Hypothalamus (tissue), 51 donors: ENCODE measurements at places on chromosomes 4 and X.

DNA sequence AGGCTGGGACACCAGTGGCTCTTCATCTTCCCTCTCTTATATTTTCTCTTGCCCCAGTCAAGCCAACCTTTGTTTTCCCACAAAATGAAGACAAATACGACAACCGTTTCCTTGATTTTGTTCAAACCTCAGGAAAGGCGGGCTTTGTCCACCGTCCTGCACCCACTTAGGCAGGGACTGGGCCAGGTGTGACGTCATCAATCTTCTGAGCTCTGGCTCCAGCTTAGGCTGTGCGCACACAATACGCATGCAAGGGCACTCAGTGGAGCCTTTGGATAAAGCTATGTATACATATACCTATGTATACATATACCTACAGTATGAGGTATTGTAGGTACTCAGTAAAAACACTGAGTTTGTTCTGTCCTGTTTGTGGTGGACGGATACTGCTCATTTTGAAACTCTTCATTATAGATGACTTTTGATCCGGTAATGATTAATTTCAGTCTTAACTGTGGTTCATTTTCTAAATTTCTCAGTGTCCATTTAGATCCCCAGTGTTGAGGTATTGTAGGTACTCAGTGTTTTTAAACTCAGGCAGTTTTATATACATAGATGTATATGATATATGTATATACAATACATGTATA, 194.9 kb downstream of the MGST2 start:
- DNase-seq: no peak

DNA sequence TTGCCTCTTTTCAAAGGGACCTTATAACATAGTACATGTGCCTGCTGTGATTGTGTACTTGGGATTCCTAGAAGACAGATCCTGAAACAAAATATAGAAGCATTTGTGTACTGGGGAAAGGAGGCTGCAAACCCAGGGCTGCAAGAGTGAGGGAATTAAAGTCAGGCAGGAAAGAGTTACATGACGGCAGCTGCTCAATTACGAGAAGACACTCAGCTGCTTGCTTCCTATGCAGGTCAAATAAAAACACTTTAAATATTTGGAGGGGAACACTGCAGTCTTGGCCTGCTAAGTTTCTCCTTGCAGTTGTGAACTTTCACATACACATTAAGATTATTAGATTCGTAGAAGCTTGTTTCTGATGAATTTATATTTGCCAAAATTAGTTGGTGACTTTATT, 191.9 kb upstream of the CXCL13 start:
- no peak for DNase-seq

- no peak for DNase-seq
These were observed 18.5 kb downstream of the ZCCHC18 start for GRCh38 chrX:104130808-104131207.

- DNase-seq: no peak
These were observed 184.0 kb downstream of the TSPAN5 start for GRCh38 chr4:98474408-98474844.

DNA sequence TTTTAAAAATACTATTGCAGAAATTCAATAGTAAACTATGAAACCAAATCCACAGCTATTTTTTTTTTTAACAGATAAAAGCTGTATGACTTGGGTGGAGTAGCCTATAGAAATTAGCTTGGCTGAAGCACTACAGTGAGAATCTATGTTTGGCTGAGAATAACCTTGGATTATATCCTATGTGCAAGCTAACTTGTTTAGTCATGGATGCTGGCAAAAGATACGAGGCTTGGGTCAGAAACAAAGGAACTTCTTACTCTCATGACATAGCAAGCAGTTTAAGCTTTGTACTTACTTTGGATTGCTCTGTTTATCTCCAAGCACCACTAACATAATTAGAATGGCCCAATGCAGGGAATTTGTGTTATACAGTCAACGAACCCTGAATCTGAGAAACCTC, 119.2 kb upstream of the GRID2 start:
- no peak for DNase-seq

GRCh38 chrX:145848448-145848847, 30.8 kb downstream of the SLITRK2 start:
- no peak for DNase-seq

- no peak for DNase-seq
These were observed 167.0 kb upstream of the RPL34 start for GRCh38 chr4:108453366-108453765.

DNA sequence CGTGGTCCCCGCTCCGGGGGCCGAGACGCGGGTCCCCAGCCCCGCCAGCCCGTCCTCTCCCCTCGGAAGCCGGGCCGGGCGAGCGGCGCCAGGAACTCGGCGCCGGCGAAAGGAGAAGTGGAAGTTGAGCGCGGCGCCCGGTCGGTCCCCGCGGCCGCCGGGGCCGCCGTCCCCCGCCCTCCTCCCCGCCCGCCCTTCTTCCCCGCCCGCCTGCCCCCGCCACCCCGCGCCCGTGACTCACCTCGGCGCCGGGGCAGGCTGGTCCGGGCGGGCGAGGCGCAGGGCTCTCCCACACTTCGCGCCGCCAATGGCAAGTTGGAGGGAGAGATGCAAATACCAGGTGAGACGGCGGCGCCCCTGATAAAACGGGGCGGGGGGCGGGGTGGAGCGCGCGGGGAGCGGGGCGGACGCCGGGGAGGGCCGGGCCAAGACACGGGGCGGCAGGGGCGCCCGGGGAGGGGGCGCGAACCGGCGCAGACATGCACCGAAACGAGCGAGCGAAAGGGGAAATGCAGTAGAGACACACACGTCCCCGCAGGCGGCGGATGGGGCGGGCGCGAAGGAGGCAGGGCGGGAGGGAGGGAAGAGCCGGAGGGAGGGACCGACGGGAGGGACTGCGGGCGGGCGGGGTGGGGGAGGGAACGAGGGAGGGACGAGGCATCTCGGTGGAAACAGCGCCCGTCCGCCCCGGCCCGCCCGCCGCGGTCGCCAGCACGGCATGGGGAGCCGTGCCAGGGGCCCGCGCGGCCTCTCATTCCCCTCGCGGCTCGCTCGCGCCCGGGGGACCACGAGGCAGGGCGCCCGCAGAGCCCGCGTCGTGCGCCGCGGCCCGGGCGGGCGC, at the start of gene ELF4:
Gene ELF4, minus strand, starts transcription at position 119 of the 841 bp plus-strand sequence. CDS start 29,167 bp downstream, outside the sequence.
- no peak for DNase-seq

DNA sequence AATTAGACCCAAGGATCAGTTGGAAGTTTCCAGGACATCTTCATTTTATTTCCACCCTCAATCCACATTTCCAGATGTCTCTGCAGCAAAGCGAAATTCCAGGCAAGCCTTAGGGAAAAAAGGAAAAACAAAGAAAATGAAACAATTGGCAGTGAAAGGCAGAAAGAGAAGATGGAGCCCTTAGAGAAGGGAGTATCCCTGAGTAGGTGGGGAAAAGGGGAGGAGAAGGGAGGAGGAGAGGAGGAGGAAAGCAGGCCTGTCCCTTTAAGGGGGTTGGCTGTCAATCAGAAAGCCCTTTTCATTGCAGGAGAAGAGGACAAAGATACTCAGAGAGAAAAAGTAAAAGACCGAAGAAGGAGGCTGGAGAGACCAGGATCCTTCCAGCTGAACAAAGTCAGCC, at the start of gene PLP1:
Gene PLP1, plus strand, starts transcription at position 295 of the 400 bp plus-strand sequence. CDS start 156 bp downstream, outside the sequence.
- no peak for DNase-seq

- DNase-seq: no peak
These were observed 33.6 kb upstream of the TBL1X start for GRCh38 chrX:9431281-9431680.

DNA sequence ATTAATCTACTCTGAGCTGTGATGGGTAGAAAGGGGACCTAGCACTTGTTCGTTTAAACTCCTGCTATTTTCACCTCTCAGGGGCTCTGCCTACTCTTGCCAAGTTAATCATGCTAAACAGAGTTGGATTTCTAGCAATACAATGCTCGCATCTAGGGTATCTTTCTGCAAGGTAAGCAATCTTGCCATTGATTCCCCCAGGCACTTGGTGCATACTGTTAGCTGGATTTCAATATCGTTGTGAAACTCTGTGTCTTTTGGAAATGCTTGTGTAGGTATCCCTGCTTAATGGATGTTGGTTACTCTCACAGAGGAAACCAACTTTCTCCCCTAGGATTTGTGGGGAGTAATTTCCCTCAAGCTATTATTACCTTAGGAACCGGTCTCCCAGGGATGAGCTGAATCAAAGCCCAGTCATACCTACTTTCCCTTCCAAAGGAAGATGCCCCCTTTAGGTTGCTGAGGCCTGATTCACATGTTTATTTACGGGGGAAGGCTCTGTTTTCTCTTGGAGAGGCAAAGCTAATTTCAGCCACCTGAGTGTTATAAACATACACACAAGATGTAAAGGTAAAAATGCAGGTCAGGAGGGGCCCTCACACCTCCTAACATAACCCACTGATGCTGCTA, 366.8 kb downstream of the FBXW7 start:
- DNase-seq: no peak

DNA sequence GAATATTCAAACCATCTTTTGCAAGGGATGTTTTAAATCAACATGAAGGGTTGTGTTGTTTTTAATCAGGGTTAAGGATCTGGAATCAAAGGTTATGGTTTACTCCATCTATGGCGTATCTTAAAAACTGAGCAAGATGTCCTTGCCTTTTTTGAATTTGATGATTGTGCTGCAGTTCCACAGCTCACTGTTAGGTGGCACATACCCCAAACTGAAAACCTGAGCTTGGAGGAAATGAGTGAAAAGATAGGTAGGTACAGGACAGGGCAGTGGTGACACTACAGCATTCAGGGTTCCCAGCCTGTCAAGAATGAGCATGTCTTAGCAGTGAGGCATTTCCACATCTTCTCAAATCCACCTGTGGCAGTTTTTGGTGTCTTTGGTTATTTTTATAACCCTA, 13.1 kb upstream of the EOLA1 start:
- no peak for DNase-seq

DNA sequence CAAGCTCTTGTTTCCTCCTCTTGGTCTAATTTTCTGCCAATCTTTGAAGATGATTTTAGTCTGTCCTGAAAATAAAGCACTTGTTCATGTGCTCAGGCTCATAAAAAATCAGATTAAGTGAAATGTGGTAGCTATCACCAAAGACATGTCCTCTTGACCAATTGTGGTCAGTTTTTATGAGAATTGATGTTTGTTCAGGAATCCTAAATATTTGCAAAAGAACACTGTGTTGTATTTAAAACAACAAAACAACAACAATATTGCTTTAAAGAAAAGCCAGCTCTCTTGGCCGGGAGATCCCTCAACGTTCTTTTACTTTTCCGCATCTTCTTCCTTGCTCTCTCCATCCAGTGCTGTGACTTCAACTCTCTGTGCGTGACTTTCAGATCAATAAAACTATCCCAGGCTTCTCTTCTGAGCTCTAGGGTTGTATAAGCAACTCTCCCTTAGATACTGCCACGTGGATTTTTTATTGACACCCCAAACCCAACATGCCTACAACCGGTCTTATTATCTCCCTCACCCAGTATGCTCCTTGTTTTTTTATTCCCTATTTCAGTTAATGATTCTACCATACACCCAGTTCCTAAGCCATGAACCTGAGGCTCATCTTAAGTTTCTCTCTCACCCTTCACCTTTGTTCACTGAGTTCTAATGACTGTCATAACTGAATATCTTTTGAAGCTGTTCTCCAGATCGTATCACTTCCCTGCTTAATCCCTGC, 309.9 kb downstream of the ARHGAP10 start:
- DNase-seq: no peak

DNA sequence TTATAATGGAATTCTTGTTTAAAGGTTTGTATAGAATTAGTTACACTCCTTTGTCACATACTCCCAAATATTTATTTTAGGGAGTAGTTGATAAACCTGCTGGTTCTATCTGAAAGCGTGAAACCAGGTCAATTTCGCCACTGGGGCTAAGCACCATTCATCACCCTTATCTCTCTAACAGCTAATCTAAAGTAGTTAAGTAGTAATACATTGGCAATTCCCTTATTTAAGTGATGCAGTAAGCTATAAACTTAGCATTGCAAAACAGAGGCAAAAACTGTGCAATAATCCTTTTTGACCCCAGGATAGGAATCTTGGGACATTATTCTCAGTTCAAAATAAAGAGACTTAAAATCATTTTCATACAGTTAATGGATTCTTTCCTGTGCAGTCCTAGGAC, 33.7 kb upstream of the PTPN13 start:
- DNase-seq: no peak

DNA sequence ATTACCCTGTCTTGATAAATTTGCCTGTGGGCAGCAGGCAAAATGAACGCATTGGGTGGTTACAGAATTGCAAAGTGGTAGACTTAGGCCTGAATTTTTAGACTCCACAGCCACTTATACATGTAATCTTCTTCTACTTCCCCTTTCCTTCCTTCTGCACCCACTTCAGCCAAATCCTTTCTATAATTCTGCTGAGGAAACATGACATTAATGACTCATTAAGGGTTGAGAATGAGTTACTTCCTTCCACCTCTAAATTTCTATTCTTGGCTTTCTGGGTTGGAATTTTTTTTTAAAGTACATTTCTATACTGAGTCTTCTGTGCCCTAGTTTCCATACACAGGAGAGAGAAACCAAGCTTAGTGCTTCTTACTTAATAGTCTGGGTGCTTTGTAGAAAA, 10.1 kb downstream of the PAPSS1 start:
- DNase-seq: no peak

DNA sequence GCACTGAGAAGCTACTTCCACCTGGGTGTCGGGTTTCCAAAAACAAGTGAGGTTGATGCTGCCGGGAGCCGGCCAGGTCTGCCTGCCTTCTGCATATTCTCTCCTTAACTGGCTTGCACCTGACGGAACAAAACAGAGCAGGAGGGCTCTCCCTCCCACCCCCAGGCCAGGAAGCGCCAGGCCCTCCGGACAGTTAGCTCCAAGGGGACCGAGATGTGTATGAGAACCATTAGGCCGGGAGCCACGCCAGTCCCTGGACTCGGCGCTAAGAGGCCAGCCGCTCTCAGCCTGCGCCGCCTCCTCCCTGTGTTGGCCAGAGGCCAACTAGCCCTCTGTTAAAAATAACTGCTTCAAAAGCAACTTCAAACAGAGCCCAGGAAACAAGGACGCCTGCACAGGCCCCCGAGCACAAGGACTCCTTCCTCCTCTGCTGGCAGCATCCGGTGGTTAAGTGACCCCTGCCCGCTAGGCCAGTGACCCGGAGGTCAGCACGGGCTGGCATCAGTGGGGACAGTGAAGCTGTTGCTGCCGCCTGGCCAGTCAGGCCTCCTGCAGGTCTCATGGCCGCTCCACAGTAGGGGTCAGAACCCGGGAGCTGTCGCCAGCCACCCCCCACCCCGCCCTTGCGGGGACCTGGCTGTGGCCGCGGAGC, 107.9 kb downstream of the ABLIM2 start:
- peak; percentile 79 for DNase-seq

GRCh38 chrX:107760304-107761077, 15.1 kb downstream of the TSC22D3 start:
- DNase-seq: no peak

DNA sequence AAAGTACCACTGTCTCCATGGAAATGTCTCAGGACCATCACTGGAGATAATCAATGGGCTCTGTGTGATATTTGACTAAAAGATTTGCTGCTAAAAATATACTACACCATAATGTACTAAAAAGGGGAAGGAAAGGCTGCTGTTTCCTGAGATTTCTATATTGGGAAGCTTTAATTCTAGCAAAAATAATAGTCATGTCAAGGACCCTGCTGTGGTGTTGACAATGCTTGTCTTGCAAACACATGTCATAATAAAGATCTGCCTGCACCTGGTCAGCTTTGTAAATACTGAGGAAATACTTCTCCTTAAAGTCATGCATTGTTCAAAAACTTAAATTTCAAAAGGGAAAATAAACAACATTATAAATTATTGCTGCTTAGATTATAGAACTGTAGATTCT, 417.9 kb downstream of the GPM6A start:
- no peak for DNase-seq
